ENCODE measurements at places on chromosomes 11 and 22. TPM values are rescaled to one million over a fixed set of nuclear protein-coding genes. Genes with fewer than 3 reads are reported as not detected.

DNA sequence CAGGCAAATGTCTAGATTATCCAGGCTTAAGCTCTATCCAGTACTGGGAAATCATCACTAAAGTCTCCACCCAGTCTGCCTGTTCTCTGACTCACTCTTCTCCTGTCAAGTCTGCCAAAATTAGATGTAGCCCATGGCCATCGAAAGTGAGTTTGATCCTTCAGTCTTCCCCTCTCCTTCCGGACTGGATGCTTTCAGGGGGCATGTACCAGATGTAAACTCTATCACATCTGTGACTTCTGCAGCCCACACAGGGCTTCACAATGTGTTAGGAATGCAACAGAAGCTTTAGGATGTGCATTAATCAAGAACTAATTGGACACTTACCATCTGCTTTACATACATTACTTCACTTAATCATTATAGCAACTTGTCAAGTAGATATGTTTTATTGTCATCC lies 12.3 kb downstream of the ME3 start:
- no peak overlapping the region for H3K4me3 ChIP-seq
- peak; percentile 77 for DNase-seq
- H3K4me1 ChIP-seq: peaks cover 6% of the 10 kb centered on the region
- no peaks in the 10 kb centered on the region for H3K36me3 ChIP-seq

GRCh38 chr22:23743303-23743705 lies 7.6 kb downstream of the ZNF70 start:
- H3K4me1 ChIP-seq: no peaks in the 10 kb centered on the region
- peaks cover 31% of the 10 kb centered on the region for H3K36me3 ChIP-seq
- DNase-seq: no peak
- no peak overlapping the region for H3K27ac ChIP-seq
- no peaks in the 10 kb centered on the region for H3K27me3 ChIP-seq

GRCh38 chr22:43828725-43828997 lies 16.6 kb upstream of the EFCAB6 start:
- peak overlapping the region; percentile 69 for H3K27ac ChIP-seq

- no peak overlapping the region for H3K4me3 ChIP-seq
- H3K4me1 ChIP-seq: peaks cover 5% of the 10 kb centered on the region
- H3K36me3 ChIP-seq: no peaks in the 10 kb centered on the region
- H3K27ac ChIP-seq: no peak overlapping the region
Measured at GRCh38 chr11:94576306-94576705, 9.1 kb downstream of the PIWIL4 start.

GRCh38 chr11:21307874-21308273 lies 638.5 kb downstream of the NELL1 start:
- H3K4me1 ChIP-seq: no peaks in the 10 kb centered on the region
- H3K27me3 ChIP-seq: no peaks in the 10 kb centered on the region
- no peak for DNase-seq
- H3K36me3 ChIP-seq: no peaks in the 10 kb centered on the region
- no peak overlapping the region for H3K4me3 ChIP-seq

DNA sequence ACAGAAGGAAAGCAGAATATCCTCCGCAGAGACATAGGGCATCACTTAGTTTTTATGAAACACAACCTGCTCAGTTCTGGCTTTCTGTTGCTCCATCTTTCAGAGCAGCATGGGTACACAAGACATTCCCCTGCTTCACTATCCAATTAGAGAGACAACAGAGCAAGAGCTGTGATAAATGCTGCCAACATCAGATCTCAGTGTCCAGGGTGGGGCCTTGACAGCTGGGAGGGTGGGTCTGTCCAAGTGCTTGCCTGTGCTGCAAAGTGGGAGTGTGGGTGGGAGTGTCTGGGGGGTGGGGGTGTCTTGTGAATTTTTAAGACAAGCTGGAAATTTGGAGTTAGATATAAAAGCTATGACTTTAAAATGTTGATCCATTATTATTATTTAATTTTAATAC lies 369.6 kb downstream of the TENM4 start:
- H3K27ac ChIP-seq: no peak overlapping the region
- no peak for DNase-seq
- no peak overlapping the region for H3K4me3 ChIP-seq
- H3K36me3 ChIP-seq: no peaks in the 10 kb centered on the region
- H3K4me1 ChIP-seq: peaks cover 5% of the 10 kb centered on the region
- H3K27me3 ChIP-seq: no peaks in the 10 kb centered on the region

GRCh38 chr11:118353084-118353710 lies 6.2 kb upstream of the UBE4A start:
- DNase-seq: peak; percentile 5
- H3K27ac ChIP-seq: no peak overlapping the region
- no peaks in the 10 kb centered on the region for H3K36me3 ChIP-seq
- H3K4me1 ChIP-seq: no peaks in the 10 kb centered on the region
- H3K27me3 ChIP-seq: peaks cover 11% of the 10 kb centered on the region

- DNase-seq: peak; percentile 32
- H3K27ac ChIP-seq: no peak overlapping the region
- H3K27me3 ChIP-seq: peaks cover 17% of the 10 kb centered on the region
- H3K36me3 ChIP-seq: no peaks in the 10 kb centered on the region
- H3K4me3 ChIP-seq: no peak overlapping the region
Measured at GRCh38 chr11:122917311-122917710, 34.8 kb downstream of the JHY start.

DNA sequence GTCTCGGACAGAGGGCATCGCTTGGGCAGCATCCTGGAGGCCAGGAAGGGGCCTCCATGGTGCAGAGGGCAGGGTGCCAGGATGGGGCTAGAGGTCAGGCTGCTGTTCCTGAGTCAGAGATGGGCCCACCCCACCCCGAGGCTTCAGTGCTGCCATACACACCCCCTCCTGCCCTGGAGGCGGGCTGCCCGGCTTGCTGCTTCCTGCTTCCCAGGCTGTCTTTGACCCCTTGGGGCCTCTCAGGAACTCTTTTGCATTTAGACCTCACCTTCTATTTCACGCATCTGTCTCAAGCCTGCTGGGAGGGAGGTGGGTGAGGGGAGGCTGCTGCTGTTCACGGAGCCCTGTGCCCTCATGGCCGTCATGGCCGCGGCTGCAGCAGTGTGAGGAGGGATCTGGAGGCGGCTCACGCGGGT lies 6.6 kb upstream of the GRAMD4 start:
- no peaks in the 10 kb centered on the region for H3K36me3 ChIP-seq
- no peak overlapping the region for H3K4me3 ChIP-seq
- peaks cover 15% of the 10 kb centered on the region for H3K4me1 ChIP-seq
- no peak for DNase-seq
- peaks cover 2% of the 10 kb centered on the region for H3K27me3 ChIP-seq

Gene NCR3LG1
- 3.9 TPM for total RNA-seq

- peak; percentile 59 for DNase-seq
- H3K4me3 ChIP-seq: no peak overlapping the region
- no peaks in the 10 kb centered on the region for H3K4me1 ChIP-seq
- H3K36me3 ChIP-seq: no peaks in the 10 kb centered on the region
- no peak overlapping the region for H3K27ac ChIP-seq
Measured at GRCh38 chr11:114562166-114562916, 2.7 kb upstream of the NXPE1 start.

- no peak overlapping the region for H3K4me3 ChIP-seq
- no peaks in the 10 kb centered on the region for H3K27me3 ChIP-seq
- DNase-seq: no peak
- H3K27ac ChIP-seq: no peak overlapping the region
- H3K4me1 ChIP-seq: peaks cover 5% of the 10 kb centered on the region
Measured at GRCh38 chr22:46500201-46500600, 37.2 kb downstream of the CELSR1 start.

Gene LDHAL6A
- not detected for total RNA-seq

Gene FAM111B
- total RNA-seq: 9.3 TPM

Gene ACTN3
- under 0.01 TPM for total RNA-seq

Gene PATE2
- not detected for total RNA-seq

DNA sequence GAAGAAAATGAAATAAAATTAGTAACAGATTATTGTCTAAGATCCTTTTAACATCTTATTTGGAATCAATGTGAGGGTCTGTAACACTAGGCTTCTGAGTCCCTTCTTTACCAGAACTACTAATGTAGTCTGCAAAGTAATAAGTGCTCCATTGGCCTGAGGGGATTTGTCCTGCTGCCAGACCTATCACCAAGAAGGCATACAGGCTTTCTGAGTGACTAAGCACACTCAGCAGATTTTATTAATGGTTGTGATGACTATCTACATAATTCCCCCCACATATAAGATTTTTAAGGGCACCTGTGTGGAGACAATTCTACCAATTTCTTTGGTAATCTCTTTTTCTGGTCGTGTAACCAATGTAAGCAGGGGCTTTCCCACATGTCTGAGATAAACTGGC lies 365.0 kb upstream of the FAT3 start:
- no peak for DNase-seq
- no peaks in the 10 kb centered on the region for H3K4me1 ChIP-seq
- H3K27me3 ChIP-seq: no peaks in the 10 kb centered on the region
- H3K4me3 ChIP-seq: no peak overlapping the region
- H3K27ac ChIP-seq: no peak overlapping the region
- no peaks in the 10 kb centered on the region for H3K36me3 ChIP-seq

Gene SLC25A18
- not detected for total RNA-seq

DNA sequence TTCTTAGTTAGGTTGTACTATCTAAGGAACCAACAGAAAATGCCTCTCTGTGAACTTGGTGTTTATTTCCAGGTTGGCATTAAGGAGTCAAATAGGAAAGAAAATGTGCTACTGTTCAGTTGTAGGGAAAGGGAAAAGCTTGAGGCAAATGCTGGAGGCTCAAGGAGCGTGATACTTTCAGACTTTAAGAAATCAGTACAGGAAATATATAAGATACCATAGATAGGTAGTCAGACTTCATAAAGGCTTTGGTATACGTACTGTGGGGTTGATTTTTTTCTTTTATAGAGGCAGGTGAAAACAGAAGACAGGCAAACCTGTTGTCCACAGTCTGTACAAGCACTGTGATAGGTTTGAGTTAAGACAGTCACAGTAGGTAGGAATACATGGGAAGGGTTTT lies 30.8 kb downstream of the EP300 start:
- H3K4me1 ChIP-seq: no peaks in the 10 kb centered on the region
- H3K27ac ChIP-seq: no peak overlapping the region
- no peaks in the 10 kb centered on the region for H3K27me3 ChIP-seq
- no peak overlapping the region for H3K4me3 ChIP-seq

Gene NPAS4
- total RNA-seq: under 0.01 TPM

Gene DYNC2H1
- total RNA-seq: 25.3 TPM

Gene FXYD2
- total RNA-seq: not detected

Gene OR5B21
- not detected for total RNA-seq

DNA sequence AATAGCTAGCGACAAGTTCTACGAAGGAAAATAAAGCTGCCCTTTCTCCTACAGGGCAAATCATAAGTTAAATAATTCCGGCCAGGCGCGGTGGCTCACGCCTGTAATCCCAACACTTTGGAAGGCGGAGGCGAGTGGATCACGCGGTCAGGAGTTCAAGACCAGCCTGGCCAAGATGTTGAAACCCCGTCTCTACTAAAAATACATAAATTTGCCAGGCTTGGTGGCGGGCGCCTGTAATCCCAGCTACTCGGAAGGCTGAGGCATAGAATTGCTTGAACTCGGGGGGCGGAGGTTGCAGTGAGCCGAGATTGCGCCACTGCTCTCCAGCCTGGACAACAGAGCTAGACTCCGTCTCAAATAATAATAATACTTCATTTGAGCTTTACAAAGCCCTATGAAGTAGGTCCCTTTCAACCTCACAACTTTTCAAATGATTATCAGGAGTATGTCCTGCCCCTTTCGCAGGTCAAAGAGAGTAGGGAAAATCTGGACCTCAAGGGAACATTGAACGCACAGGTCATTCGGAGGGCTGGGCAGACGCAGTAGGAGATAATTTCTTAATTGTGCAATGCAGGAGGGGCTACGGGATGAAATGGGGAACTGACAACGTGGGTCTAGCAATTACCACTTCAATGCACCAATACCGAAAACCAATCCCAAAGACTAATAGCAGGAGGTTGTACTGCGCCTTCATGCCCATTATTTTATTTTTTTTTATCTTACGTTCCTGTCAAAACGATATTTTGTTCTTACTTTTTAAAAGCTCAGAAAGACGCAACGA lies 590 bp downstream of the COMMD9 start:
- no peaks in the 10 kb centered on the region for H3K36me3 ChIP-seq
- H3K4me3 ChIP-seq: peak overlapping the region; percentile 89
- DNase-seq: no peak
- H3K27ac ChIP-seq: peak overlapping the region; percentile 54
- H3K27me3 ChIP-seq: no peaks in the 10 kb centered on the region
- H3K4me1 ChIP-seq: no peaks in the 10 kb centered on the region

DNA sequence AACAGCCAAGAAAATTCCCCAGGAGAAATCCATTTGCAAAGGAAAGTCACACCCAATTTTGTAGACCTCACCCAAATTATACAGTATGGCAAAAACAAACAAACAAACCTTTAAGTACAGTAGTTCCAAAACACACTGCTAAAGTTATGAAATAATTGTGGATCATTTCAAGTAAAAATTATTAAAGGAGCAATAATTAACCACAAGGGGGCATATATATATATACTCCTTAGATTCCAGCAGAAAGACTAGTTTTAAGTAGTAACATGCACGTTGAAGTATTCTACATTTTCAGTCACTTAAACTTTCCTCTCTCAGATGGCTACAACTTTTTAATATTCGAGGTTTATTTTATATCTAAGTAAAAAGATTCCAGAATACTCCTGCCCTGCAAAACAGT lies 26.8 kb downstream of the RNF141 start:
- no peaks in the 10 kb centered on the region for H3K27me3 ChIP-seq
- DNase-seq: peak; percentile 49
- peaks cover 15% of the 10 kb centered on the region for H3K36me3 ChIP-seq
- peaks cover 4% of the 10 kb centered on the region for H3K4me1 ChIP-seq
- H3K4me3 ChIP-seq: no peak overlapping the region

All from IMR-90 (cell line).